ENCODE measurements at places on chromosomes 3 and 15.

- DNase-seq = peak; percentile 95
Observed at GRCh38 chr3:40780291-40780924, 255.6 kb downstream of the ZNF621 start.

DNA sequence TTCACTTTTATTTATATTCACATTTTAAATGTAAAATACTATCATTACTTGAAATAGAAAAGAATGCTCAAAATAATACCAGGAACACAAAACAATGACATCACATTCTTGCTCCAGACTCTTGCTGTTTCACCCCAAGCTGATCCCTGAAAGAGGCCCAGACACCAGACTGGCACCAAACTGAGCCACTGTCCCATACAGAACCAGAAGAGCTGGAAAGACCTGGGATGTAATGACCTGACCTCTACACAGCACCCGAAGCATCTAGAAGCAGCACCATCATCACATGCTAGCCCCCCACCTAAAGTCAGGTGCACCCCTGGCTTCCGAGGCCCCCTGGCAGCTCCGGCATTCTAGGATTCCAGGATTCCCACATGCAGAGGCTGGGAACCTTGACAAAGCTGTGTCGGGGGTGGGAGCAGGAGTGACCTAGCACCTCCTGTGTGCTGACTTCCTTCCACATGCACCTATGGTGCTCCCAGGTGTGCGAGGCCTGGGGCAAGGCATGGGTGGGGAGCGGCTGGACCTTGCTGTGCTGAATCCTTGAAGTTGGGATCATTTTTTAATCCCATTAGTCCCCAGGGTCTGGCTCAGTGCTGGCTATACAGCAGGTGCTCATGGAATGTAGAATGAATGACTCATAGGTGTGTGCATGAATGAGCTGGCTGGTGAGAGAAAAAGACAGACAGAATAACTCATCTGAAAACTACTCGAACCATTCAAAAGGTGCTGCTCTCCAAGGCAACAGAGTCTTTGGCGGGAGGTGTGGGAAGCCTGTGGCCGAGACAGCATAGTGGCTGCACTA is 144.7 kb upstream of the IQSEC1 start:
- DNase-seq = no peak

DNA sequence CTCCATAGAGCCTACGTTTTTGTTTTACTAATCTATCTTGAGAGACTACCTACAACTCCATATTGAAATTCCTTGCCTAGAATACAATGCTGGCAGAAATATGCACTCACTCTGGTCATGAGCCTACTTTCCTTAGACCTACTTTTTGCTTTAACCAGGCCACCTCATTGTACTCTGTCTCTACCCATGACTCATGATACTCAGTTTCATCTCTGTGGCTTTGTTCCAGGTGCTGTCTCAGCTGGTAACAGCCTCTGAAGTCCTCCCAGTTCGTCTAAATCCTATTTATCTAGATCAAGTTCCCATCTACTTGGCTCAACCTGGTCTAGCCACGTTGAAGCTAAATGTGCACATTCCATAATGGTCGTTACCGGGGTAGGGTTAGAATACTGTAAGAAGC is 536.4 kb downstream of the RSL24D1 start:
- DNase-seq = no peak

DNA sequence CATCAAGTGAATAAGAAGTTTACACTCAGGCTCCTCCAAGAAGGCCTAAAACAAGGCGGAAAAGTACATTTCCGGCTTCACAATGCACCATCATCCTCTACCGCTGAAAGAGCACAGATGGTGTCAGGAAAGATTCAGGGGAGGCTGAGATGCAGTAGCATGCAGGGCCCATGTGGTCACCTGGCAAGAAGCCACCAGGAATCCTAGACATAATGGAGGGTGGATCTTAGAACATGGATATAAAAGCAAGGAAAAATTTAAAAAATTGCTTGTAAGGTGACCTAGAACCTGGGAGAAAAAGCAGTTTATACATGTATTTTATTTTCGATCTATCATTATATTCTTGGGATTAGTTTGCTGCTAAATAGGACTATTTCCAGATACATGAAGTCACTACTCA is 21.9 kb upstream of the OTOL1 start:
- DNase-seq = no peak

DNA sequence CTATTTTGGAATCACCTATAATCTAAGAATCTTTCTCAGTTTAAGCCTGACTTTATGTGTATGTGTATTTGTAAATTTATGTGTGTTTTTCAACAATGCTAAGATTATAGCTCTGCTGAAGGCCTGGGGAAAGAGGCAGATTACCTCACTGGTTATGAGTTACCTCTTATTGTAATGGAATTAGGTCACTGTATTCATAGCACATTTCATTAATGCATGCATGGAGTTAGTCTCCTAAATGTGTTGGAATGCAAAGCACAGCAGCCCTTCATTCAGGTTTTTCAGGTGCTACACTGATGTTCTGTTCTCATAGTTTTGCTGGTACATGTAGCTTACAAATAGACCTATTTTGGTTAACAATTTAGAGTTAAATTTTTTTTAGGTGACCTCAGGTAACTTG is 9.5 kb downstream of the GPR87 start:
- no peak for DNase-seq

DNA sequence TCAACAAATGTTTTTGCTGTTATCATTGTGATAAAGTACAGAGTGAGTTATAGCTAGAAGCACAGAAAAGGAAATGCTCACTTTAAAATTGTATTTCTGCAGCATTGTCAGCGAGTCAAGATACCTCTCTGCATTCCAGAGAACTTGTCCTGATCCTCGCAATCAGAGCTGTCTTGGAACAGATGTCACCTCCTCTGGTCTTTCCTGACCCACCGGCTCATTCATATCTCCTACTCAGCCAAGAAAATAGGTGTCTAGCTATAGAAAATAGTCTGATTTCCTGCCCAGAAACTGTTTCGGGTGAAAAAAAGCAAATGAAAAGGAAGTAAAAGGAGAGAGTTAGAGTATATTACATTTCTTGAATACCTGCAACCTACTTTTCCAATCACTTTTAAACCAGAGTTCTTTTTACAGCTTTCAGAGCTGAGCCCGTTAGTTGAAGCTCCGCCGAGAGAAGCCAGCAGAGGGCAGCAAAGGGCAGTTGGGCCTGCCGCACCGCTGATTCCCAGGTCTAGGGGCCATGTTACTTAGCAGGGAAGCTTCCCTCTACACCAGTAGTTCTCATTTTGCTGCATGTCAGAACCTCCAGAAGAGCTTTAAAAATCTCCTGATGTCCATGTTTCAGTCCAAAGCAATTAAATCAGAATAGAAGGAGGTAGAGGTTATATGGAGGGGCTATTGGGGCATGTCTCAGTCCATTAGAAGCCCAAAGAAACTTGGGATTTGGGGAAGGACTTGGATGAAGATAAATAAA is 185.7 kb upstream of the THRB start:
- DNase-seq = peak; percentile 71

DNA sequence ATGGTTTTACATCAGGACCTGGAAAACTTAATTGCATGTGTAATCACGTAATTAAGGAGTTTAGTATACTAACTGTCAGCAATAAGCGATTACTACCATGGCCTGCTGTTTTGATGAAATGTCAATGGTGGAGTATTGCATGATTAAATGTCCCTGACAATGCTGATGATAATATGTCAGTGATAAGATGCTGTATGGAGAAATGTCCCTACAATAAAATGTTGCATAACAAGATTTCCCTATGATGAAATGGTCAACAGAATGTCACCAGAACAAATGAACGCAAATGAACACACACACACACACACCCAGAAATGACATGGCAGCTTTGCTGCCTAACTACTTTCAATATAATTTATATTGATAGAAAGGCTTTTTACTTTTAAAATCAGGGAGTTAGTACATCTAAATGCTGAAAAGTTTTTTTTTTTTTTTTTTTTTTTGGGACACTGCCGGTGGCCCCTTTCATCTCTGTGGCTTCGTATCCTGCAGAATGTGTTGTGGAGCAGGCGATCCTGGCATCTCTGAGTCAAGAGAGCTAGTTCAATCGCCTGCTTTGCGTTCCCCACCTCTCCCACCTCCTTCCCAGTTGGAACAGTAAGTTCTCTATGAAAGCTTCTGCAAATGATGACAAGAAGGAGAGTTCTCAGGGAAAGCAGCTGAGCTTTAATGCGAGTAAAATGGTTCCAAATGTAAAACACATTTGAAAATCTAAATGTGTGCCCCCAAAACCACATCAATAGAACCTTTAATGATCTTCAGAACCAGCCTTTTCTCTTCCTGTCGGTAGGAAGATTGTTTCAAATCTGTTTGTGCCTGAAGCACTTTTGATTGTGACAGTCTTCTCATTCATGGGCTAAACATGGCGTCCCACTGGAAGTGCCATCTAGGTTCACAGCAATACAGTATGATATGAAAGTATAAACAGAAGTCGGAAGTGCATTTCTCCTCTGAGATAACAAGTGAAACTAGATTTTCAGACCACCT is 170.1 kb upstream of the GBE1 start:
- DNase-seq = no peak

DNA sequence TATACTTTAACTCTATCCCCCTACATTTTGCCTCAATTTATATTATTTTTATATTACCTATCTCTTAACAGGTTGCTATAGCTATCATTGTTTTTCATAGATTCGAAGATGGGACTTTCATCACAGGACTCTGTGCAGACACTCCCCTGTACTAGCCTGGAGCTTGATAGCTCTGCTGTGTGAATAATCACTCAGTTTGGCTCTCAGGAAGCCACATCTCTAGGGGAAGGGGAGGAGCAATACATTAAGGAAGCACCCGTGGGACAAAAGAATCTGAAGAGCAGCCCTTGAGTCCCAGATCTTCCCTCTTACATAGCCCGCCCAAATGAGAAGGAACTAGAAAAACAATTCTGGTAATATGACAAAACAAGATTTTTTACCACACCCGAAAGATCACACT is 114.3 kb upstream of the FXR1 start:
- no peak for DNase-seq

DNA sequence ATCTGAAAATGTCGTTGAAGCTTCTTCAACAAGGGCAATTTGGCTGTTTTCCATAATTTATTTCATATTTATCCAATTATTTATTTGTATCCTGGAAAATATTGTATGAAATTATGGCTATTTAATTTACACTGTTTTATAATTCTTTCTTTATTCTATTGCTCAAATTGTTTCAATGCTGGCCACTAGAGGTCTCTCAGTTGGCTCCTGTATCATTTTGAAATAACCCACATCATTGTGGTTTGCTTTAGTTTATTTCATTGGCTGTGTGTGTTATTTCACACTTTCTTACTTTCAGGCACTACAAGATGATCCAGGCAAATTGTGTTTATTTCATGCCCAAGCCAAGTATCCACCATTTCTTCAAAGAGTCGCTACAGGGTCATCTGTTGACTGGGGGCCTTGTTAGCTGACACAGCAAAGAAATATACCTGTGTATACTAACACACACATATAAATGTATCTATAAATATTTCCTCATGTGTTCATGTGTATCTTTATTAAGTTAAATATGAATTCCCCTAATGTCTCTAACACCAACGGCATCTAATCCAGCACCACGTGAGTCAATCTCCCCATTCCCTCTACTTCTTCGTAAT is 86.2 kb downstream of the NPAP1 start:
- DNase-seq = no peak

DNA sequence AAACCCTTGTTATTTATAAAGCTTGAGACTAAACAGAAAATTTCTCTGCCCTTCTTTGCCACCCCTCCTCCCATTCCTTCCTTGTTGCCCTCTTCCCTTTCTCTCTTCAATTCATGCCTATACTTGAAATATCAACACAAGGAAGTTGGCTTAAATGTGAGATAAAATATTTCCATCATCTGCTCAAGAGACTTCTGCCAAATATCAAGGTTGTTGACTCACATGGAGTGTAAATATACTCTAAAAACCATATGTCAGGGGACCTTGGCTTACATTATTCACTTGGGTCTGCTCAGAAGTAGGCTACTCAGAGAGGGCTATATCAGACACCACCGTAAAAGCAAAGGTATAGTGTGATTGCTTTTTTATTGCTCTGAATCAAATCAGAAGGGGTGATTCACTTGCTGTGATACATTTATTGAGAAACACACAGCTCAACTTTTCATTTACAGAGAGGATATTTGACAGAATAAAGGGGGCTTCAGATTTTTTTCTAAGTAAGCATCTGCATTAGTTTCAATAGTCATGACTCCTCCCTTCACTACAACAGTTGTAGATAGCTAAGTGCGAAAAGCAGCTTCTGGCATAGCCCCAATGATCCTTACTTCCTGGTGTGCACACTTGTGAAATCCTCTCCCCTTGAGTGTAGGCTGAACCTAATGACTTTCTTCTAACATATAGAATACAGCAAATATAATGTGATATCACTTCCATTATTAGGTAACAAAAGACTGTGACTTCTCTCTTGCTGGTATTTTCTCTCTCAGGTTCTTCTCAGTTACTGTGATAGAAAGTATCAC is 386.2 kb downstream of the EFHB start:
- no peak for DNase-seq

GRCh38 chr3:35184775-35185174 is 454.6 kb upstream of the ARPP21 start:
- DNase-seq = no peak

DNA sequence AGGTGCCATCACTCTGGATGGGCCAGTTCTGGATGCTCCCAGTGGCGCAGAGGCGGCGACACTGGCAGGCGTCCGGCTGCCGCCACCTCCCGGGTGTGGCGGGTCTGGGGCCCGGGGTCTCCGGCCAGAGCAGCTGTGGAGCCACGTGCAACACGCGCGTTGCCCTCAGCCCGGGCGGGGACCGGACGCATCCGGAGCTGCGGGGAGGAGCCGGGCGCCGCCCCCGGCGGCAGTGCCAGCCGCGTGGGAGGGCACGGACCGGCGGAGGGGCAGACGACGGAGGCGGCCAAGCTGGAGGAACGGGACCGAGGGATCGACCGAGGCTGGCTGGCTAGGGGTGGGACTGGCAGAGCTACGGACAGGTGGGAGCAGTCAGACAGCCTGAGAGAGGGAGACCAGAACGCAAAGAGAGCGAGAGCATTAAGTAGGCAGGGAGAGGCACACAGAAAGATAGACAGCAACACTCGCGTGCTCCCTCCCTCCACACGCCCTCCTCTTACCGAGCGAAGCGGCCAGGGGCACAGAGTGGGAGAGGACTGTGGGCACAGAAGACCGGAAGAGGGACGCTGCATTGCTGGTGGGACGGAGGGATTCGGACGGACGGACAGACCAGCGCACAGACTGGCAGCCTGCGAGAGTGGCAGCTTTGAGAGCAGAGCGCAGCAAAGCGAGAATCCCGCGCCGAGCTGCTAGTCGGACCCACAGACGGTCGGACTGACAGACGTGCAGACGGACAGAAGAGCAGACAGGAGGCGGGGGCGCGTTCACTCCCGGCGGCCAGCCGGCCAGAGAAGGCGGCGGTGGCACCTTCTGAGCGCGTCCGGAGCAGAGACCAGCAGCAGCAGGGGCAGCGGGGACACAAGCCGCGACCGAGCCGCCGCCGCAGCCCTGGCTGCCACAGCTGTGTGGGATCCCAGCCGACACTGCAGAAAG is at the start of gene ARPP21:
Gene ARPP21 (plus strand): TSS at position 272 of the 933 bp plus-strand sequence. CDS start 42,227 bp downstream, outside the sequence.
- peak; percentile 75 for DNase-seq
